CD4-positive, alpha-beta T cell treated with Interleukin-10 for 1 hour (primary cell): ENCODE measurements at places on chromosomes 11 and 22.

- DNase-seq, result no peak
Measured at GRCh38 chr22:41777749-41778425, 22.6 kb upstream of the CCDC134 start.

GRCh38 chr11:88131764-88132470 is 43.3 kb downstream of the RAB38 start:
- DNase-seq, result no peak

DNA sequence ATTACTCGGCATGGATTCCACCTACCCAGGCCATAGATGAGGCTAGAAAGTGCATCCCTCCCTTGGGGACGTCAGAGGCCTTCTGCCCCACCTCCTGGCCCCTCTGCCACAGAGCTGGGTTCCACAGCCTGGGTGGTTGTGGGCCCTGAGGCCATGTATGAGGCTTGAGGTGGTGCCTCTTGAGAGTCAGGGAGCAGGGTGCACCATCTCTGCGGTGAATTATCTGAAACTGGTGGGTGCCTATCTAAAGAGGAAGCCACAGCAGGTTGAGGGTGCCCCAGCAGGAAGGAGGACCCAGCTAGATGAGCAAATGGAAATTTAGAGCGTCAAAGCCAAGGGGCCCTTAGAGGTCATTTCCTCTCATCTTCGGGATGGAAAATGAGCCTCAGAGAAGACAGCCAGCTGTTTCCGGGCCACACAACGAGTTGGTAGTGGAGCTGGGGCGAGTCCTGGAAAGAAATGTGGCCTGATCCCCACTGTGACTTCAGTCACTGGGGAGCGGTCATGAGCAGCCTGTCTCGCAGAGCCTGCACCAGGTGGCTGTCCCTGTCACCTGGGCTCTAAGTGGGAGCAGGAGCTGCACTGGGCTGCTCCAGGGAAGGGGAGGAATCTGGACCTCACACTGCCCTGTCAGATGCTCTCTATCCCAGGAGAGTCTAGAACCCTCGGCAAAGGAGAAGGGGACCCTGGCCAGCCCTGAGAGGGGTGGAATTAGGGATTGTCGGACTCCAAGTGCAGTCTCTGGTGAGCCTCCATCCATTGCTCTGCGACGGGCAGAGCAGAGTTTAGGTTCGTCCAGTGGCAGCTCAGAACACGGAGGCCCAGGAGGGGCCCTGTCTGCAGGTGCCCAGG is 7.3 kb downstream of the ADORA2A start:
- DNase-seq, result peak; percentile 81

DNA sequence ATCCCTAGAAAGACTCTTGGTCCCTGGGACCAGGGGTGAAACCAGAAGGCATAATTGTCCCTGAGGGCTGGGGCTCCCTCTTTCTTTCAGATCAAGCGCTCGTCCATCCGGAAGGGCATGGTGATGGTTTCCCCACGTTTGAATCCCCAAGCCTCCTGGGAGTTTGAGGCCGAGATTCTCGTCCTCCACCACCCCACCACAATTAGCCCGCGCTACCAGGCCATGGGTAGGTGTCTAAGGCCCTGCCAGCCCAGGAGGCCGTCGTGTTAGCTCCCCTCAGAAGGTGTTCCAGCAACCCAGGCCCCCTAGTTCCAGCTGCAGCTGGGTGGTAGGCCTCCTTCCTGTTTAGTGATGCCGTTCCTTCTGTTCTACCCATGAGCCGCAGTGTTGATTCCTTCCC is 21.4 kb downstream of the GTPBP1 start:
- DNase-seq, result no peak

GRCh38 chr11:27512238-27512637 is 5.7 kb upstream of the LIN7C start:
- no peak for DNase-seq

DNA sequence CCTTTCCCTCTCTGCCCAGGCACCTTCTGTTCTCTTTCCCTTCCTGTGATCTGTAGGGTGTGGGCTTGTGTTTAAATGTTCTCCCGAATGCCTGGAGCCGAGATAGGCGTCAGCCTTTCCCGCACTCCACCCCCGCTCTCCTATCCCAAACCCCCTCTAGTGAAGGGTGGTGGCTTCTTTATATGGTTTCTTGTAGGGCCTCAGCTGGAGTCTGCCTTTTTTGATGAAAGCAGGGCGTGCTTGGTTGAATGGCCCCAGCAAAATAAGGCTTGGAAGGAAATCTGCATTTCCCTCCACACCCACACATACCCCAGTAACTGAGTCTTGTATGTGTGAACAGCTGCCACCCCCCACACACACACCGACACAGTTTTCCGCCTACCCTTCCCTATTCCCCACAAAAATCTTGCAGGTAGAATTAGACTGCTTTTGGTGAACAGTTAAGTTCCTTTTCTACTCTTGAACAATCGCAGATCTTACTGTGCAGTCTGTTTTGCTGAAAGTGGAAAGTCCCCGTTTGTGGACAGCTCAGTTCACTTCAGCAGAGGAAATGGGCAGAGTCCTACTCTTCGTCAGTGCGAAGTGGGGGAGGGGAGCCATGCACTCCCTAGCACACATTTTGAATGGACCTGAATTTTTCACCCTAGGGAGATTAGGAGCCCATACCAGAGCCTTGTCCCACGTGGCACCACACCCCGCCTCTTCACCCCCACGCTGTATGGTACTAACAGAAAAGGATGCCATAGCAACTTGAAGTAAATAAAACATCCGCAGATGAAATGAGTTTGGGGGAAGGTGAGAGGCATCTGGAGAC is 25.5 kb upstream of the GRK2 start:
- peak; percentile 91 for DNase-seq

DNA sequence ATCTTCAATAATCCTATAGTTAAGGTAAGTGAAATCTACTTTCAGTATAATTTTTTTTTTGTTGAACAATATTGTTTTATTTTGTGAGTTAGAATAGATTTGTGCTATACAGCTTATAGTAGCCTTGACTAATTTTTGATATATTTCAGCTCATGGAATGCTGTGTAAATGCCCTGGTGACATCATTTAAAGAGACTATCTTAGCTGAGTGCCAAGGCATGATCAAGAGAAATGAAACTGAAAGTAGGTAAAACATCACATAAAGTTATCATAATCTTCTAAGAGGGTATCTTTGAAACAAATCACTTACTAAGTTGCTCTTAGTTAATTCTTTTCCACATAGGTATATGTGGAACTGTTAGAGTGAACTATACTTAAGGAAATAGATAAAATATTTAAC is 51.4 kb upstream of the ACAT1 start:
- DNase-seq, result peak; percentile 48

DNA sequence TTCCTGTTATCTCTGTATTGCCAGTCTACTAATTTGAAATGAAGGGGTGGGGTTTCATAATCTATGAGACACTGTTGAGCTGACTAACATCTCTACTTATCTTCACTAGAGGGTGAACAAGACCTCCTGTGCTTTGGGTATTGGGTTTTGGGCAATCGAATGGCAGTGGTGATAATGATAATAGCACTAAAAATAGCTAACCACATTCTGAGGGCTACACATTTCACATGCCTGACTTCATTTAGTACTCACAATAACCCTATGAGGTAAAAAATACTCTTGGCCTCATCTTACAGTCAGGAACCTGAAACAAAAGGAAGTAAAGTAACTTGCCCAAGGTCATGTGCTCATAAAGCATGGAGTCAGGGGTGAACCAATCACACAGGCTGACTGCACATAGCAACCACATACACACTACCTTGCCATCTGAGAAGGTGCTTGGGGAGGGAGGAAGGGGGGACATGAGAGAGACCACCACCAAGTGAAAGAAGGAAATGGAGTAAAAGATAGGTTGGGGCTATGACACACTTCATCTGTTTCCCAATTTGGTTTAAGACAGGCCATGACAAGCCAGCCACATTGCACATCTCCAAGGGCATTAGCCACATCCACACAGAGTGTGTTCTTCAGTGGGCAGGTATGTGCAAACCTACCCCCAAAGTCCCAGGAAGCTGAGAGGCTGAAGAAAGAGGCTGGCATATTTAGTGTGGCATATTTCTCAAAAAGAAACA is 387.6 kb upstream of the DDI1 start:
- DNase-seq, result no peak

- no peak for DNase-seq
Measured at GRCh38 chr11:12110714-12111548, 541 bp downstream of the MICAL2 start.

- DNase-seq, result no peak
Measured at GRCh38 chr11:85884581-85885021, 29.4 kb downstream of the CCDC83 start.

- DNase-seq, result no peak
Measured at GRCh38 chr11:81303038-81303664, 1430.5 kb downstream of the FAM181B start.

- no peak for DNase-seq
Measured at GRCh38 chr11:2827792-2828191, 57.8 kb downstream of the CDKN1C start.

- DNase-seq, result no peak
Measured at GRCh38 chr22:37175414-37176281, 12.4 kb downstream of the C1QTNF6 start.

GRCh38 chr22:45891996-45892621 is 84.9 kb downstream of the WNT7B start:
- no peak for DNase-seq

DNA sequence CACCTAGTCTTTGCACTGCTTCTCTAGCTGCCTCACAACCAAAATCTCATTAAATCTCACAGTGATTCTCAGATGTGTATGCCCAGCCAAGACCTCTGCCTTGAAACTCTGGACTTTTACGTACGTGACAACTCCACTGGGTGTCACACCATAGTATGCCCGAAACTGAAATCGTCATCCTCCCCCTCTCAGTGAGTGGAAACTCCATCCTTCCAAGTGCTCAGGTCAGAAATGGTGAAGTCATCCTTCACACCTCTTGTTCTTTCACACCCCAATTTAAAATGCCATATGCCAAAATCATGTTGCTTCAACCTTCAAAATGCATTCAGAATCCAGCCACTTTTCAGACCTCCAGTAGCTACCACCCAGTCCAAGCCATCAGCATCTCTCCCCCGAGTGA is 42.5 kb downstream of the SFI1 start:
- no peak for DNase-seq

GRCh38 chr11:11660363-11660740 is 38.5 kb upstream of the GALNT18 start:
- DNase-seq, result no peak

- DNase-seq, result no peak
Measured at GRCh38 chr22:45720839-45721378, 49.3 kb downstream of the ATXN10 start.

- no peak for DNase-seq
Measured at GRCh38 chr11:46338988-46339666, 8.1 kb upstream of the DGKZ start.

DNA sequence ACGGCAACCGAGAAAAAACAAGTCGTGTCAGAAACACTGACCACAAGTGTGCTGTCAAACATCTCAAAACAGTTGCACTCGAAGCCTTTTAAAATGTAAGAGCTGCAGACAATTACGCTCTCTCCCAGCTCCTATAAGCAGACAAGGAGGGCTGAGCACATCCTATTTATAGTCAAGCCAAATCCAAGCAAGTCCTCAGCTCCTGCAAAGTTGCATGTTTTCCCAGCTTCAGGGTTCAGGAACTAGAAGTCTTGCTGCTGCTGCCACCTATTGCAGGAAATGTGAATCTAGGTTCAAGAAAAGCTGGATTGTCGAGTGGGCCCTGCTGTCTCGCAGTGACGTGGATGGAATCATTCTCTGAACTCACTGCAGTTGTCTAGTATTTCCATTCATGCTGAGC is 15.5 kb downstream of the EFCAB6 start:
- DNase-seq, result no peak

DNA sequence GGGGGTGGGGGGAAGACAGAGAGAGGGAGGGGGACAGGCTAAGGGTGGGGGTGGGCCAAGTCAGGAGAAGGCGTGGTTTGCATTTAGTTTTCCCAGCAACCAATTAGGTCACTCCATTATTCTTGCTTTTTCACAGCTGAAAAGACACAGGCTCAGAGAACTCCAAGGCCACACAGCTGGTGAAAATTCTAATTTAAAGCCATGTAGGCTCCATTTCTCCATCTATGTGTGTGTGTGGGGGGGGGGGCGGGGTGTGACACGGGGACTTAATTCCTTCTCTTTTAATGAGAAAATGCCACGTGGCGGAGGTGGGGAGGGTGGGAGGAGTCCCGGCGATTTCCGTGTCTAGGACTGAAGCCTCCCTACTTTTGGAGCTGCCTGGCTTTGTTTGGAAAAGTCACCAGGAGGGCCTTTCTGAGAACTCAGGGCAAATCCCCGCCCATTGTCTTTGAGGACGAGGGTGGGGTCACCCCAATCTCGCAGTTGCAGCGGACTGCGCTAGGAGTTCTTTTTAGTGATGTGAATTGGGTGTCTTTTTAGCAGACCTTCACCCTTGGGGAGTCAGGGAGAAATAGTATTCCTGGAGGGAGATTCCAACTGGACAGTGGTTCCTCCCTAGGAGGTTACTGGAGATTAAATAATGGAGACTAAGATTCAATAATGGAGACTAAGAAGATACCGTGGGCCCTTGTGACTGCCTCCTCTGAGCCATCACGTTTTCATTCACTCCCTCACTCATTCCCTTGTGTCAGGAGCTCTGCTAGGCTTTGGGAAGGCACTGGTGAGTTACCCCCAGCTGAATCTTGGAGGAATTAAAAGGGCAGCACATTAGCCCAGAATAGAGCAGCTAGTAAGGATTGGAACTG is 36.4 kb upstream of the PTPRJ start:
- DNase-seq, result no peak

GRCh38 chr11:45803971-45804760 is 783 bp upstream of the SLC35C1 start:
- peak; percentile 64 for DNase-seq

- no peak for DNase-seq
Measured at GRCh38 chr11:12179531-12179930, 69.1 kb downstream of the MICAL2 start.

DNA sequence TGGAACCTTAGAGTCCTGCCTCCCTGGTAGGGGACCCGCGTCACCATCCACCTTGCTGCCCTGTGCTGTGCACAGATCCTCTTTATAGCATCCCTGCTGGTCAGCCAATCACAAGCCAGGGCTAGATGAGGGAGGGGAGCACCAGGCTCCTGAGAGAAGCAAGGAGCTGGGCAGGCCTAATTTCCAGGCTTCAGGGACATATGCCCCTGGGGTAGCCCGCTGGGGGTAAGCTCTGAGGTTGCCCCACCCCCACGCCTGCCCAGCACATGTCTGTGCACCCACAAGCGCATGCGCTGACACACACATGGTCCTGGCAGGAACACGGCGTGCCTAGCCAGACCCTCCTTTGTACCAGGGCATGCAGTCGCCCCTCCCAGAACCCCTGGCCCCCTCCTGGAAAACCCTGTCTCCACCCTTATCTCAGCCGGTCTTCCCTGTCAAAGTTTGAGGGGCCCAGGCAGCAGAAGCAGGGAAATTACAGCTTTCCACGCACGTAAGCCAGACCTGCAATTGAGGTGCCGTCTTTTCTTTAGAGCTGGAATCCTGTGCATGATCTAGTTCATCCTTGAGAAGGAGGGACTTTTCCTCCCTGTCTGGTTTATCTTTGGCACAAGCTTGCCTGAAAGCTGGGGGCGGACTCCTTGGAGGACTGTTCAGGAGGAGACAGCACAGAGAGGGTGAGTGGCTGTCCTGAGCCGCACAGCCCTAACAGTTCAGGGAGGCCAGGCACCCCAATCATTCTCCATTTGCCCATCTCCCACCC is 2.1 kb downstream of the SSTR3 start:
- DNase-seq, result no peak
